ENCODE measurements at places on chromosomes 7 and 10.

DNA sequence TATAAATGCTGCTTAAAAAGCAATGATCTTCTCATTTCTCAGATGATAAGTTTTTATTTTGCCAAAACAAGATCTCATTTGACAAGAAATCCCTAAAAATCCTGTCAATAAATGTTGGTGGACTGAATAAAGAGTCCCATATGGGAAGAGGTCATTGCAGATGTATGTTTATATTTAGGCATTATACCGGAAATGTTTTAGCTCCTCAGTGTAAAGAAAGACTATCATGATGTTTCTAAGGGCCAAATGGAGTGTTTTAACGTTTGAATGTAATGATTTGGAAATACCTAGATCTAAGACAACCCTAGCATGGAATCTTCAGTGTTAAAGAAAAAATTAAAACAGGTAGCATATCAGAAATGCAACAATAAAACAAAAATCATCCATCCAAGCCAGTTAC, 457.8 kb upstream of the NFE2L3 start:
- no peak for DNase-seq

DNA sequence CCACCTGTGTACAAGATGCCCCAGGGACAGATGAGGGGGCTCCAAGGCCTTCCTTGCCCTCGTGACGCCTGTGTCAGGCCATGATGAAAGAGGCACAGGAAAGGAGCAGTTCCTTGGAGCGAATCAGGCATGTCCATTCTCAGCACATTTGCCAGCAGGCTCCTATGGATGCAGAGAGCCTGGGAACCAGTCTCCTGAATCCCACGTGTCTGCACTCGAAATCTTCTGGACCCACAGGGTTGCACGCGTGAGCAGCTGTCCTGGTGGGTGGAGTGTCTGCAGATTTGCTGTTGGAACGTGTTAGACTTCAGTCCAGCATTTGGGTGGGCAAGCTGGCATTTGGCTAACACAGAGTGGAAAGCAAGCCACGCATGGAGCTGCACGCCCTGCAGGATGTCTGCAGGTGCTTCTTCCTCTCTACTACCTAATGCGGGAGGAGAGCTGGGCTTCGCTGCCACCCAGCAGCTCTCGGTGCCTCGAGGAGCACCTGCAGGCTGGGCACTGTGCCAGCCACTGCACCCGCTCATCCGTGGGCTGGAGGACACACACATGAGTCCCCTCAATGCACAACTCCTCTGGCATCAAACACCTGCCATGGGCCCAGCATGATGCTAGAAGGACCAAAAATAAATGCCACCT, 140.7 kb downstream of the PAXIP1 start:
- DNase-seq = no peak

GRCh38 chr7:2819161-2819953, 24.8 kb downstream of the GNA12 start:
- peak; percentile 71 for DNase-seq

DNA sequence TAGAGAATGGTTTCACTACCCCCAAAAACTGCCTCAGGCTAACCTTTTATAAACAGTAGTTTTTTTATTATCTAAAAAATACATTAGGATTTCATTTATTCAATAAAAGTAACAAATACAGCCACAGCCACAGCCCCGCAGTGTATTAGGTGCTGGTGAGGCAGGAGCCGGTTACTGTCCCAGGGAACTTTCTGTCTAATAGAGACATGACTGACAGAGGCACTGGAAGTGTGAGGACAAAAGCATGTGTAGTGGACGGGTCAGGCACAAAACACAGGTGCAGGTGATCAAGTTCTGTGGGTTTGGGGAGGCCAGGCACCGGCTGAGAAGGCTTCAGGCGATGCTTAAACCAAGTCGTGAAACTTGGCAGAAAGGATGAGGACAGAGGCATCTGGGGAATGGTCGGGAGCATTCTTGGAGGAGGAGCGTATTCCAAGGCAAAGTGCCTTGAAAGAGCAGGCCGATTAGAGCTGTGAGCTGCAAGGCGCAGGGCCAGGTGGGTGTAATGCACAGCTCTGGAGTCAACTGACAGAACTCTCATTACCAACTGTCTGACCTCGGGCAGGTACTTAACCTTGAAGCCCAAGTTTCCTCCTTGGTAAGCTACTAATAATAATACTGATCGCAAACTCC, 138.2 kb downstream of the USP6NL start:
- DNase-seq = no peak

GRCh38 chr10:61166065-61166464, 222.1 kb upstream of the RHOBTB1 start:
- DNase-seq = no peak

- no peak for DNase-seq
Observed at GRCh38 chr10:17907641-17908040, 44.1 kb upstream of the SLC39A12 start.
